ENCODE measurements at places on chromosomes 2 and 18. TPM values are rescaled to one million over a fixed set of nuclear protein-coding genes. Genes with fewer than 3 reads are reported as not detected.

The UBR3 gene
- total RNA-seq = 98.6 TPM

The GPN1 gene
- 19.0 TPM for total RNA-seq

- no peaks in the 10 kb centered on the region for H3K36me3 ChIP-seq
- no peaks in the 10 kb centered on the region for H3K27me3 ChIP-seq
- peaks cover 7% of the 10 kb centered on the region for H3K4me1 ChIP-seq
- no peak for DNase-seq
These were observed 93.9 kb downstream of the CTIF start for GRCh38 chr18:48632676-48633257.

The BMP10 gene
- not detected for total RNA-seq

GRCh38 chr18:36075862-36076587 is 8.7 kb upstream of the RPRD1A start:
- DNase-seq = no peak
- H3K36me3 ChIP-seq = no peaks in the 10 kb centered on the region
- no peaks in the 10 kb centered on the region for H3K27me3 ChIP-seq
- H3K4me3 ChIP-seq = no peak overlapping the region
